ENCODE measurements at places on chromosomes 7 and 10. TPM values are rescaled to one million over a fixed set of nuclear protein-coding genes. Genes with fewer than 3 reads are reported as not detected.

DNA sequence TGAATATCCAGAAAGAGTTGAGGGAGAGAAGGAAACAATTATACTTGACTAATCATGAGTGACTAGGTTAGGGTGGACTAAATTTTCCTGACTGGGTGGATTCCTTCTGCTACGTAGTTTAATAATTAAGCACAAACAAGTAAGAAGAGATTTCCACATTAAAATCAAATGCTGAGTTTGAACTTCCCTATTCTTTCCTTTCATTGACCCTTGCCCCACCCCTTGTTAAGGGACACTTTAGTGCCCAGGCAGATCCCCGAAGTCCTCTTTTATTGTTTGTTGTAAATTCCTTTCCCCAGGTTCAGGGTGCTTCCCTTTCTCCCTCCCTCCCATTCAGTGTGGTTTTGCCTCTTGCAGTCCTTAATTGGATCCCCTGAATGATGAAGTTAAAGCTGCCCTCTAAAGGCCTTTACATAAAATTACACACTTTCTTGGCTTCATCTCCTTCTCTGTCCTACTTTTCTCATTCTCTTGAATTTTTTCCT lies 8.8 kb upstream of the SPAM1 start:
- DNase-seq = no peak

DNA sequence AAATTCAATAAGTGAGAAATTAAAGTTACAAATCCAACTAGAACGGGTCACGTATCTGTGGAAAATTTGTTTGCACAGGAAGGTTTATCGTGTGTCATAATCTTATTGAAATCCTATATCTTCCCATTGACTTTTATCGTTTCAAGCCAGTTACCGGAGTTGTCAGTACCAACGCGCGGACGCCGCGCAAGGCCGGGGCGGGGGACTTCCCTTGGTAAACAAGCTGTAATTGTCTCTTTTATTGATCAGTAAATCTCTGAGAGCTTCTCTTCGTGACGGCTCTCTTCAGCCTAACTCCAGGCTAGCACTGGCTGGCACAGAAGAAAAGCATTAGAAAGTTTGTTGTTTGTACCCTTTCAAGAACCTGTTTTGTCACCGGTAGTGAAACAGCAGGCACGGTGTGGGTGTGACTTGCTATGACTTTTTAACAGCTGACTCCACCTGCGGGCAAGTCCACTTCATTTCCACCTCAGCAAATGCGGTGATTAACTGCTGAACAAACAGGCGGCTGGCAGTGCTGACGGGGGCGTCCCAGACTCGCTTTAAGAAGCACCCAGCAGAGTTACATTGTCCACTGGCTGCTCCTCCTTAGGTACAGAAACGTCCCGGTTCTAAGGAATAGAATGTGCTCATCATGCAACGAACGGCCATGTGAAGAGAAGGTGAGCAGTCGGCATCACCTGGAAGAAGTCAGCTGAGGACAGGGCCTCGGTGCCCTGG lies 215.8 kb downstream of the MAD1L1 start:
- no peak for DNase-seq

GRCh38 chr10:114223066-114223465 lies 16.0 kb upstream of the VWA2 start:
- DNase-seq = no peak

DNA sequence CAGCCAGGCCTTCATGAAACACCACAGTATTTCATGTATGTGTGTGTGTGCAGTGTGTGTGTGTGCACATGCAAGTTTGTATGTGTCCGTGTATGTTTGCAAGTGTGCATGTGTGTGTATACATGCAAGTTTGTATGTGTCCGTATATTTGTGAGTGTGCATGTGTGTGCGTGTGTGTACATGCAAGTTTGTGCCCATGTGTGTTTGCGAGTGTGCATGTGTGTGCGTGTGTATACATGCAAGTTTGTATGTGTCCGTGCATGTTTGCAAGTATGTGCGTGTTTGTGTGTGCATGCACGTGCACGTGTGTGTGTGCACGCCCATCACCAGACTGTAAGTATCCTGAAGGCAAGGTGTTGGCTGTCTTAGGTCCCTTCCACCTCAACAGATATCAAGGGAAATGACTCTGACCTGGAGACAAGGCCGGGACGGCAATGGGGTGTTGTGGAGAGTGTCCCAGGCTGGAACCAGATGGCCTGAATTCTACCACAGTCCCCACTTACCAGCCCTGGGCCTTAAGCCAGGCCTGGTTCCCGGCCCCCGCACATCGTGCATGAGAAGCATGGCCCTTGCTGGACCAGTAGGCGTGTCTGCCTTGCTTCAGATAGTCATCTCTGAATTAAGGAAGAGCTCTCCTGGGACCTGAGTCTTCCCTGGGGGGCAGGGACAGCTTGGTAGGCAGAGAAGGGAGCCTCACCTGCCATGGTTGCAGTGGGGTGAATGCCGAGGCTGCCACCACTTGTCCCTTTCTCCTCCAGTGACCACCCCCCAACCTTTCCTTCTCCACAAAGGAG lies 140.0 kb downstream of the GRK5 start:
- no peak for DNase-seq

DNA sequence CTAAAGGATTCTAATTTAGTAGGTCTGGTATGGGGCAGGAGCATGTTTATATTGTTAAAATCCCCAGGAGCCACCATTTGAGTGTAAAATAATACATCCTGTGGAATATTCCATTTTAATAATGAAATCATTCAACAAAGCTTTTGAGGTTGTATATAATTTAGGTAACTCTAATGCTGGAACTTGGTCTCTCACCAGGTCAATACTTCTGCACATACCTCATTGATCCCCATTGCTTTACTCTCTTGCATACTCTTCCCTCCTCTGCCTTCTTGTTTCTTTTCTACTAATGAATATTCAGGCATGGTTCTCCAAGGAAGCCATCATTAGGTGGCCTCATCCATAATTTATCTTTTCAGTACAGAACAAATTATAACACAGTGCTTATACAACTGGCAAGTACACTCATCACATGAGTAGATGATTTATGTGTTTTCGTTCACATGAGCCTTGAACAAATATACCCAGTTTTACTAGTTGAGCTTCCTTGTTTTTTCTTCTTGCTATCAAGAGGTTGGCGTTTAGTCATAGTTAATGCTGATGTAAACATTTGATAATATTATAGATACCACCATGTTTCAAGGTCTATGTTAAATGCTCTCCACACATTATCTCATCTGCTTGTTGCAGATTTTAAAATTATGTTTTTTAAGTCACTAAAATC lies 7.2 kb downstream of the PALS2 start:
- DNase-seq = no peak

GRCh38 chr10:92847202-92847864 lies 987 bp upstream of the EXOC6 start:
- no peak for DNase-seq

DNA sequence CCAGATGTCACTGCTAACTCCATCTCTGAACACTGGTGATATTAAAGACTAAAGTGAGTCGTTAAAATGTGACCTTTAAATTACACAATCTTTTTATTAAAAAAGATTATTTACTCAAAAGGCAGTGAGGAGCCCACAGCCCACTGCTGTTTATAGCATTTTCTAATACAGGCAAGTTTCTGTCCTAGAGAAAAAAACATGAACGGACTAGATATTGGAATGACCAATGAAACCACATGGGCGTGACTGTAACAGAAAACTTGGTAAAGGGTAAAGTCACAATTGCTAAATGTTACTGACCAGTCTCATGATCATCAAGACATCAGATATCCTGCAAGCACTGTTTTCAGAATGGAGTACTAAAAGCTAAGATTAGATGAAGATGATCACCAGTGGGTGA lies 78.7 kb downstream of the FEZF1 start:
- no peak for DNase-seq

DNA sequence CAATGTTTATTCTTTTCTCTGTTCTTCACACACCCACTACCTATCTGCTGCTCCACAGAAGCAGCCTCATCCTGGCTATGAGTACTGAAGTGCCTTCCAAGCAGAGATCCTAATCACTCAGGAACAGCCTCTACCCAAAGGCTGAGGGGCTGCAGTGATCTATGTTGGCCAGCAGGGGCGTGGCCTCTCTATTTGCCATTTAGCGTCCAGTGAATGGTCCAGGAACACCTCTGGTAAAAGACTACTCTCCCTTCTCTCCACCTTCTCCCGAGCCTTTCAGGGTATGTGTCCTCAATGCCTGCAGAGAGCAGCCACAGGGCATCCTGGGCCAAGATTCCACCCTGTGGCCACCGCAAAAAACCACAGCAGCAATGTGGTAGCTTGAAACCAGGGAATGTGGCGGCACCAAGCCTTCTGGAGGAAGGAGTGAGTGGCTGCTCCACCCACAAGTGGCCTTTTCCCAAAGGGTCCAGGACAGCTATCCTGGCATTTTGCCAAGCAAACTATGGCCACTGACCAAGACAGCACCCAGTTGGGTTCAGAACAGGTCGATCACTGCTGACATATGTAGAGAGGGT lies 70.9 kb downstream of the SYPL1 start:
- no peak for DNase-seq

DNA sequence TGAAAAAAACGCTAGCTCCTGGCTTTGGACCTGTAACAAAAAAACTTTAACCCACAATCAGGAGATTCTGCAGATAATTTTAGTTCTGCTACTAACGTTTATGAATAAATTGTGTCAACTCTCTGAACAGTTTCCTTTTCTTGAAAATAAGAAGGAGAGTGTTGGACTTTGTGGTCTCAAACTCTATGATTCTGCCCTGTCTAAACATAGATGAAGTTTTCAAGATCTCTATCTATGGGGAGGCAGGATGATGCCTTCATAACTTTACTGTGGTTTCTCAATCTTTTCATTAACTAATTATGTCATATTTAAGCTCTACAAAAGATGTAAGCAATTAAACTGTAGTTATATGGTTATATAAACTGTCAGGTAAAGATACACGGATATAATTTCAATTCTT lies 162.0 kb downstream of the REEP3 start:
- DNase-seq = no peak

GRCh38 chr7:113550966-113551365 lies 367.8 kb downstream of the PPP1R3A start:
- DNase-seq = no peak

- DNase-seq = no peak
These were observed 149.1 kb downstream of the EBF3 start for GRCh38 chr10:129814681-129815646.

DNA sequence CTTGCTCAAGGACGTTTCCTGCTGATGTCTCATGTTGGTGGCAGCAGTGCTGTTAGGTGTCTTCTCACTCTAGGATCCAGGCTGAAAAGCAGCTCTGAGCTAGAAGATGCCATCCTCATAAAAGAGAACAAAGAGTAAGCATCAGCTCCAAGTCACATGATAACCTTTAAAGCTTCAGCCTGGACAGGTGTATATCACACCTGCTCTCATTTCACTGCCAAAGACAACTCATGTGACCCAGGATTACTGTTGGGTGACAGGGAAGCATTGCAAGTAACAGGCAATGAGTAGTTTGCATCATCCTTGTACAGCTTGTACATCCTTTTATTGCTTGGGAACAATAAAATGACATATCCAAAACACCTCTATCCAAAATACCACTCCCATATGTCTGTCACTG lies 423.4 kb upstream of the DPP6 start:
- no peak for DNase-seq

DNA sequence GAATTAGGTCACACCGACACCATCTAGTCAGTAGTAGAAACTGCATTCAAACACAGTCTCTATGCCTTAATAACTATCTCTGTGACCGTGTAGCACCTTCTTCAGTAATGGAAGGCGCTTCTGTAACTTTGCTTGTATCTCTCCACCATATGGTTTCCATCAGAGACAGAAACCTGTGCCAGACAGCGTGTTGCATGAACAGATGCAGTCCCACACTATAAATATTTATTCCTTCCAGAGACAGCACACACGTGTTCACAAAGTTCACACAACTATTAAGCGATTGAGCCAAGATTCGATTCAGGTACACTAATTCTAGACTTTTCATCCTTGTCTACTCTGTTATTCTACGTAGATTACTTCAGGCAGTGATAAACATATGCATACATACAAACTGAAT lies 873.9 kb upstream of the MBL2 start:
- DNase-seq = no peak

KAZALD1 gene
- total RNA-seq = 5.7 TPM

CYP26C1 gene
- total RNA-seq = not detected

AMPH gene
- 22.1 TPM for total RNA-seq

ASB10 gene
- not detected for total RNA-seq

ERV3-1 gene
- 9.5 TPM for total RNA-seq

Data from ascending aorta (tissue), 2 donors.